ENCODE measurements at places on chromosomes 1 and 21.
A peak's percentile ranks its signal among the peaks of the same experiment; 100 is the strongest.

- no peak for DNase-seq
Measured at GRCh38 chr1:114341299-114341698, 169.7 kb downstream of the TRIM33 start.

GRCh38 chr1:10717296-10718082, 79.0 kb downstream of the CASZ1 start:
- no peak for DNase-seq

DNA sequence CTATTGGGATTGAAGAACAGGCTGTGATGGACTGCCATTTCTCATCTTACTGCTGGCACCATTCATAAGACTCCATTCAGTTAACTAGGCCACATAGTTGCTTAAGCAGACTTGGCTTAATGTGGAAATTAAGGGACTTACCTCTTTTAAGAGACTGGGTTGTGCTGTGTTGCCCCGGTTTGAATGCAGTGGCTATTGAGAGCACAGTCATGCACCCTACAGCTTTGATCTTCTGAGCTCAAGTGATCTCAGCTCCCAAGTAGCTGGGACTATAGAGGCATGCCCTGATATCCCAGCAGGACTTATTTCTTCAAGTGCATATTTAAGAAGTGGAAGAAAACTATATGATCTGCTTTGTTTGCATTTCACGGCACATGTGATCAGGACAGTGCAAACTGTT, 181.1 kb downstream of the RASAL2 start:
- no peak for DNase-seq

DNA sequence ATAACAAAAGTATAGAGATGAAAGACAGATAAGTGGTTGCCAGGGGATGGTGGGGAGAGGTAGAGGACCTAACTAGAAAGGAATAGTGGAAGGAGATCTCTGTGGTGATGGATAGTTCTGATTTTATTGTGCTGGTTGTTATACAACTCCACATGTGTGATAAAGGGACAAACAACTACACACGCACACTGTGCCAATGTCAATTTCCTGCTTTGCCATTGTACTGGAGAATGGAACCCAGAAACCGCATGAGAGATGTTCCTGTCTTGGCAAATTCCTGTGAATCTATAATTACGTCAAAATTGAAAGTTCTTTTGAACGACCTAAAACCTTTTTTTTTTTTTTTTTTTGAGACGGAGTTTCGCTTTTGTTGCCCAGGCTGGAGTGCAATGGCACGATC, 11.0 kb downstream of the TNFRSF9 start:
- no peak for DNase-seq

DNA sequence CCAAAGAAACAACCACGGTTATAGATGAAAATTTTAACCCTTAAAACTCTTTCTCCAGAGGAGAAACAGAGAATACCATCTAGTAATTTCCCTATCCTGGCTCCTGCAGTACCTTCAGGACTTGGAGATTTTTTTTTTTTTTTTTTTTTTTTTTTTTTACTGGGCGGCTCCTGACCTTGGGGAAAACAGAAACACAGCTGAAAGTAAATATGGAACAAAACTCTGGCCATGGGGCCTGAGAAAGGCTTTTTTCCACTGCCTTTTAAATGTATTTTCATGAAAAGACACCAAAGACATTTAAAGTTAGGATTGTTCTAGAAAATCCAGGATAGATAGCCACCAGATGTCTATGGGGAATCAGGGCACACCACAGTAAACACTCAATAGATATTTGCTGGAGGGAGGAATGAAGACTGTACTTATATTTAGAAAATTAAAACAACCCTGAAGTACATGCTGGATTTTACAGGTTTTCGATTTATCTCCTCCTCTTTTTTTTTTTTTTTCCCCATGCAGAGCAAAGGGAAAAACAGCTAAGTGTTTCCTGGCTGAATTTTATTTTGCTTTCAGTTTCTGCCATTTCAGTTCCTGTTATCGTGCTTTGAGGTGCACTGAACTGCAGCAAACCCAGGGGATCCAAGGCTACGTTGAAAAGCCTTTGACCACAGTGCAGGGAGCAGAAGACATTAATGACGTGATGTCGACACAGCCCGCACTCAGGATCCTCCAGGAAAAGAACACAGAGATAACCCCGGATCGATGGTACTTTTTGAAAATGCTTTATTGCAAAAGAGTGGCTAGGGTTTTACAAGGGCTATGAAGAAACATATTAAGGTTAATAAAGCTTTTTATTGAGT, 35.7 kb upstream of the CNN3 start:
- peak; percentile 67 for DNase-seq

GRCh38 chr1:225823811-225824261, 13.9 kb downstream of the EPHX1 start:
- DNase-seq = no peak

DNA sequence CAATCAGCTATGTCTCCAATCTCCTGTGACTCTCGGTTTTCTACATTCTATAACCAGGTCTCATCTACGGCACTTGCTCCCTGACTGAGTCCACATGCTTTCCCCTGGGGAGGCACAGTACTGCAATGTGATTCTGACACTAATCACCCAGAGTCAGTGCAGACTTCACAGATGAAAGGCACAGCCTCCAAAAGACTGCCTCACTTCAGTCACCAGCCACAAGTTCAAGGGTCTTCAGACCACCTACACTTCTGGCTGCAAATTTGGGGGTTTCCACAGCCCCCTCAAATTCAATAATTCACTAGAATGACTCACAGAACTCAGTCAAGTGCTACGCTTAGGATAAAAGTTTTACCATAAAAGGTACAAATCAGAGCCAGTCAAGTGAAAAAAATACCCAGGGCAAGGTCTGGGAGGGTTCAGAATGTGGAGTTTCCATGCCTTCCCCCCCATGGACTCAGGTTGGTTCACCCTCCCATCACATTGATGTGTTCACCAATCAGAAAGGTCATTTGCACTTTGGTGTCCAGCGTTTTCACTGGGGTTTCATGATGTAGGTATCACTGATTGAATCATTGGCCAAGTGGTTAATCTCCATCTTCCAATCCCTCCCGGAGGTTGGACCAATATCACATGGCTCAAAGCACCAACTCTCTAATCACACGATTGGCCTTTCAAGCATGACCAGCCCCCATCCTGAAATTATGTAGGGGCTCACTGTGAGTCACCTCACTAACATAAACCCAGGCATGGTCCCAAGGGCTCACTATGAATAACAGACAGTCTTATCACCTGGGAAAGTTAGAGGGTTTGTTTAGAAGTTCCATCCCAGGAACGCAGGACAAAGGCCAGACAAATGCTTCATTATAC, 182.9 kb upstream of the CAMK1G start:
- DNase-seq = no peak

DNA sequence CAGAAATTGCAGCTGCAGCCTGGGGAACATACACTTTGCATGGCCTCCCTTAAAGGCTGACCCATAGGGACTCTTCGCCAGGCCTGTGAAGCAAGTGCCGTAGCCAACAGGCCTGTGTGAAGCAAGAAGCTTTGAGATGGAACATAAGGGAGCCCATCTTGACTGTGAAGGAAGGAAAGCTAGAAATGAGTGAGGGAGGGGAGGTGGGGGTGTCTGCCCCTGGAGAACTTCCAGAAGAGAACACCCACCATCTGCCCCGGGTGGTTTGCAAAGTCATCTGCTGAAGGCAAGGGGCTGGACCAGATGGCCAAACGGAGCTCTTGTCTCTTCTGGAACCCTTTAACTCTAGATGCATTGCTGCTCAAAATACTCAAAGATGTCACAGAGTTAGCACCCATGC, 103.3 kb upstream of the GRIK3 start:
- DNase-seq = no peak

- DNase-seq = no peak
Measured at GRCh38 chr1:27755286-27755685, 17.7 kb upstream of the STX12 start.

DNA sequence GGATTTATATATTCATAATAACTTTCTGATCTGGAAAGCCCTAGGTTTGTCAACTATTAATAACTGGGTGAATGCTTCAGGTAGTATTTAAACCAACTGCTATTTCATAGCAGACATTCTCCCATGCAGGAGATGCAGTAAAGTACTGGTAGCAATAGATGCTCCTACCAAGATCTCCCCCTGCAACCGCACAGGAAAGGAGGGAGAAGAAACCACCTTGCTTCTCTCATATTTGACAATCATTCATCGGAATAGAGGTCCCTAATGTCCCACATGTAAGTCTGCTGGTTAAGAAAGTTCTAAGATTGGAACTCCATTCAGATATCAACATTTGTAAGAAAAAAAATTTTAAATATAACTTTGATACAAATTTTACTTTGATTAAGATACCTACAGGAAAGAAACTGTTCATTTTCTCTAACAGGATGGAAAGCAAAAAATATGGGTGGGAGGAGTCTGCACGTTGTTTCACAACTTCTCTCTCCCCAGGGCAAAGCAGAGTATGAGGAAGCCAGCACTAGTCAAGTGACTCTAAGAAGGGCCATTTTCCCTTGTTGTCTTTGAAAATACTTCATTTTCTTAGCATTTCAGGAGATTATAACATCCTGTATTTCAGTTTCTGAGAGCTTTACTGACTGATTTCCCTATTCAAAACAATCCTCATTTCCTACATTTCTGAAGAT, at the start of gene PYHIN1:
Gene PYHIN1 (plus strand): TSS at position 498 of the 683 bp plus-strand sequence. CDS start 5,359 bp downstream, outside the sequence.
- DNase-seq = no peak

- no peak for DNase-seq
Measured at GRCh38 chr1:2228694-2229036, 546 bp downstream of the SKI start.

DNA sequence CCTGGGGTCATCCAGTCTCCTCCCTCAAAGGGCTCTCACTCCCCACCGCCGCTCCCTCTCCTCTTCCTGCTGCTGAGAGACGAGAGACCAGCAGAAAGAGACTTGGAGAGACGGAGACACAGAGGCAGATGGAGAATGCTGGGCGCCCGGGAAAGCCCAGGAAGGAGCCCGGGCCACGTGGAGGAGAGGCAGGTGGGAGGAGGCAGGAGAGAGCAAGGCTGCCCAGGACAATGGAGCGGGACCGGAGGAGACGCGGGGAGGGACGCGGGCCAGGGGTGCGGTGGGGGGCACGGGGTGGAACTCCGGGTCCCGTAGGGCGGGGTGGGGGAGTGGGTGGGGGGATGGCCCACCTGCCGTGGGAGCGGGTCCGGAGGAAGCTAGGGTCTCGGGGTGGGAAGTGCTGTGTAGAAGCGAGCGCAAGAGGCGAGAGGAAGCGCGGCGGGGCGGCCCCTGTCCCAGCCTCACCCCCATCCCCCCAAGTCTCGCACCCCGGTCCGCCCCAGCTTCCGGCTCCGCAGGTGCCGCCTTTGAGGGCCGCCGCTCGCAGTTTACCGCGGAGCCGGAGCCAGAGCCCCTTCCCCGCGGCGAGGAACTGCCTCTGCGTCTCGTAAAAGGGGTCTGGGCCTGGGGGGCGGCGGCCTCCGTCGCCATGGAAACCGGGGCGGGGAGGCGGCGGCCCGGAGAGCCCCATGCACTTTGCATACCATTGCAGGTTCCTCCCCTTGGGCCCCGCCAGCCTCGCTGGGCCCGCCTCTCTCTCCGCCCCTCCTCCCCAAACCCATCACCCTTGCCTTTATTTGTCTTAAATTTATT, 11.7 kb upstream of the EPHA2 start:
- DNase-seq = no peak

DNA sequence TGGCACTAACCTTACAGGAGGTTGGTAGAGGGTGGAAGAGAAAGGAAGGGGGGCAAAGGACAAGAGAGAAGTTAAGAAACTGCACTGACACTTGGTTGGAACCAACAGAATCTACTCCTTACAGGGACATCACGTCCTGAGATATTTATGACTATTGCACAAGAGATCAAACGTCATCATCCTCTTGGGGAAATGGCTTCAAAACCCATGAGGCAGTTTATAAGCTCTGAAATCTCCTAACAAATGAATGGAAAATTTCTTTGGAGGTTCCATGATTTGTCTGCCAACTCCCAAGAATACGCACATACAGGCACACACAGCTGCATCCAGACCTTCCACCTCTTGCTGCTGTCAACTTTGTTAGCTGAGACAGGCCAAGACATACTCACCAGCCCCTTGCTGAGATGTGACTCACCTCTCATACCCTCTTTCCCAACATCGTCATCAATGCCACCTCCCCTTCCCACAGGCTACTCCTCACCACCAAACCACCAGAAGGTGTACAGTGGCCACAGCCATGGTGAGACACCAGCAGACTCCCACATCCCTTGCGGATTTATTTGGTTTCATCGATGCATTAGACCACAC, 135.5 kb downstream of the SETD4 start:
- no peak for DNase-seq

GRCh38 chr1:244236721-244237120, 185.6 kb downstream of the ZBTB18 start:
- no peak for DNase-seq

- DNase-seq = no peak
Measured at GRCh38 chr21:36229181-36229580, 72.6 kb downstream of the DOP1B start.

DNA sequence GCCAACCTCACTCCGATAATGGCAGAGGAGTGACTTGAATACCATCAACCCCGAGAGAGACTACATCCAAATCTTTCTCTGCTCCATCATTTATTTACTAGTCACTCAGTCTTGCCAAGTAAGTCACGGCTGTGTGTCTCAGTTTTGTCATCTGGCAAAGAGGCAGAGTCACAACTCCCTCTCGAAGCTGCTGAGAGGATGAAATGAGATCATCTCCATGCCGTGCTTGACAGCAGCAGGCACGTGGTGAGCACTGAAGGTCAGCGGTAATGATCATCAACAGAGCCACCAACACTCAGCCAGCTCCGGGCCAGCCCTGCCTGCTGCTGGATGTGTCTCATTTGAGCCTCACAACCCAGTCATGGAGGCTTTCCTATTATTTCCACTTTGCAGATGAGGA, 19.9 kb downstream of the ALDH4A1 start:
- no peak for DNase-seq

DNA sequence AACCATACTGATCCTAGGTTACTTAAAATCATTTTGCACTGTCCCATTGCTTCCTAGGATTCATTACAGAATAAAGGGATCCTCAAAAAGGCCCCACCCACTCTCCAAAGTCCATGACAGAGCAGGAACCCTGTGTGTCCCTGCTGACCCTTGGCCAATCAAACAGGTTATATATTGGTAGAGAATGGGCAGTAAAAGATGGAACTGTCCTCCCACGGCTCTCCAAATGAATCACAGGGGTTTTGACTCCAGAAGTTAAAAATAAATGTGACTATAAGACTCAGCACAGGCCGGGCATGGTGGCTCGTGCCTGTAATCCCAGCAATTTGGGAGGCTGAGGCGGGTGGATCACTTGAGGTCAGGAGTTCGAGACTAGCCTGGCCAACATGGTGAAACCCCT, 65.5 kb downstream of the ACOT7 start:
- DNase-seq = no peak

GRCh38 chr21:38179511-38179910, 77.3 kb upstream of the KCNJ15 start:
- DNase-seq = no peak

DNA sequence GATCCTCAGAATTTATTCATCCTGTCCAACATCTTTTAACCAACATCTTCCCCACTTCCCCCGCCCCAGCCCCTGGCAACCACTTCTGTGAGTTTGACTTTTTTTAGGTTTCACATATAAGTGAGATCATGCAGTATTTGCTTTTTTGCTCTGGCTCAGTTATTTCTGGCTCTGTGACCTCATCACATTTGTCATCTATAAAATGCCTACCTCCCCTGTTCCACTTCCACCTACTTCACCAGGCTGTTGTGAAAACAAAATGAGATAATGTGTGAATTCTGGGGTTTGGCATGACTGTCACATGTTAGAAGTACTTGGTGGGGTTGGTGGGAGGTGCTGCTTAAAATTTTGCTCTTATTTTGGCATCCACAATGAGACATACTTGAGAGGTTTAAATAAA, 18.4 kb downstream of the HHAT start:
- peak; percentile 10 for DNase-seq

GRCh38 chr1:119594376-119594775, 53.7 kb downstream of the ZNF697 start:
- DNase-seq = no peak

GRCh38 chr1:38776466-38777065, 83.0 kb downstream of the RRAGC start:
- DNase-seq = no peak
